SK-MEL-5 (cell line): ENCODE measurements at places on chromosomes 7 and 10. TPM values are rescaled to one million over a fixed set of nuclear protein-coding genes. Genes with fewer than 3 reads are reported as not detected.

Gene WDR86
- total RNA-seq = not detected in 2 replicates

Gene KIF11
- total RNA-seq = 16.3 and 19.2 TPM in 2 replicates

Gene FAM241B
- 0.75 and 1.2 TPM in 2 replicates for total RNA-seq

Gene MYH16
- total RNA-seq = not detected in 2 replicates

- DNase-seq = peak; percentile 45
Measured at GRCh38 chr7:78161781-78162180, 363.2 kb downstream of the PHTF2 start.

GRCh38 chr7:104584620-104585019 is 256.2 kb downstream of the LHFPL3 start:
- no peak for DNase-seq

DNA sequence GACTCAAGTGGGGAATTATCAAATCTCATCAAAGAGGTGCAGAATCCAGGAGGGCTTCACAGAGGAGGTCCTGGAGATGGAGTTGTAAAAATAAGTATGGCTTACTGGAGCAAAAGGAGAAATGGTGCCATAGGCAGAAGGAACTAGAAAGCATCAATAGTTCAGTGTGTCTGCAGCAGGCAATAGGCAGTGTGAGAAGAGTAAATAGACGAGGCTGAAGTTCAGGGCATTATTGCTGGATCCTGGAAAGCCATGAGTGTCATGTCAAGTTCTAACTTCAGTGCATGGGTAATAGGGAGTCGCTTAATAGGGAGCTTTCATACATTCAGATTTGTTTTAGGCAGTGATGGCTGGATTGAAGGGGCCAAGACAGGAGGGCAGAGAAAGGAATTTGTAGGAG is 39.3 kb downstream of the CYP26A1 start:
- DNase-seq = no peak

DNA sequence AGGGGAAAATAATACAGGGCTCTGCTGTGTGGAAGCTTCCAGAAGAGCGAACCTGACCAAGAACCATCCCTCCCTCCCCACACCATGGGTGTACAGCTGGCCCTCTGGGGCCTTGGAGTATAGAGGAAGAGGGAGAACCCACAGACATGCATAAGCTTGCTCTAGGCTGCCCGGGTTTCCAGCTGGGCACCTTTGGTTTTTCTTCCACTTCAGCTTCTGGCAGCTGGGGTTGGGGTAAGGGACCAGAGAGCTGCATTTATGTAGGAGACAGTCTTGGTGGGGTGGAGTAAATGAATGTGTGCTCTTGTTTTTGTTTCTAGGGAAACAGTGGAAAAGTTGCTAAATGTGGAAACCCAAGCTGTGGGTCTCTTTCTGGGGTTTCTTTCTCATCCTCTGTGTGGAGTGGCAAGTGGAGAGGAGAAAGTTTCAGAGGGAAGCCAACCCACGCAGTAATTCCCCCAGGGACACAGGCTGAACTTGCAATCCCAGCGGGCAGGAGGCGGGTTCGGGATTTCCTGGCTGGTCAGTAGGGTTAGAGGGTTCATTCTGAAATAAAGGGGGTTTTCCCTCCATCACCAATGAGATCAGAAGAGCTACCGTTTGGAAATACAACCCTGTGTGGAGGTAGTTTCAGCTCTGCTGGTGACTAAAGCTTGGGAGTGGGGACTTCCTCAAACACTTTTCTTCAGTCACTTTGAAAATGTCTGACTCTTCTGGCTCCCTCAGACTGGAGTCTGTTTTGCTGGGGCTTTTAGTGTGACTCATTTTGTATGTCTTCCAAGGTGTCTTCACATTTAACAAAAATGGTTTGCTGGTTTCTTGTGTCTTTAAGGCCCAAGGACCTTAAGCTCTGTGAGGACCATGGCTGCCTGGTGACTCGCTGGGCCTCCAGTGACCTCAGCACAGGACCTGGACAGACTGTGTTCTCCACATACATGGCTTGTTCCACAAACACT is 22.2 kb upstream of the SRGN start:
- DNase-seq = no peak

GRCh38 chr7:30731581-30731980 is 20.4 kb upstream of the INMT start:
- DNase-seq = no peak

DNA sequence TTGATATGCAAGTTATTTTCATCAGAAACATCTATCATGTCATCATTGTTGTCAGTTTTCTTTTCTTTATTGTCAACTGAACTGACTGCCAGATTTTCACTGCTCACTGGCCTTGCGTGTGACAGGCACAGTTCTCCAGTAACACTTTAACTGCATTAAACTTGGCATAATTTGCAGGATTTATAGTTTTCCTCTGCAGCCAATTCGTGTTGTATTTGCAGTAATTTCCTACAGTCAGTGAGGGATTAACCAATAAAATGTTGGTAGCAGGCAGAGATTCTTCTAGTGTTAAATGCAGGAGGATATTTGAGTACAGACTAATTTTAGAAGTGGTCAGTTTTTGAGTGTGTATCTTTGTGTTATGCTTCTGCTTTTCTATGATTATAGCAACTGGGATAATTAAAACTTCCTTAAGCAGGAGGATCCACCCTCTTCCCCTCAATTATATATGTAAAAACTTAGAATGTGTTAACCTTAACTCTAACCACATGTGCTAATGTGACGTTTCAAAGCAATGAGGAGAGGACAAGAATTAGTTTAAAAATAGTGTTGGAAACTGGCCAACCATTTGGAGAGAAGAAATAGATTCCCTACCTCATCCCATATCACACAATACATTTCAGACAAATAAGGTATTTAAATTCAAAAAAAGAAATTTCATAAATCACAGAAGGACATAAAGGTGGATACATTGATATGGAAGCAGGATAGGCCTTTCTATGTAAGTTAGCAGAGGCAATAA is 365.5 kb upstream of the BMPER start:
- no peak for DNase-seq
